ENCODE measurements at places on chromosomes 1 and 21.

GRCh38 chr1:24351247-24351646 lies 32.1 kb downstream of the GRHL3 start:
- DNase-seq, result no peak

GRCh38 chr1:145785547-145785946 lies 38.3 kb downstream of the RNF115 start:
- DNase-seq, result no peak

DNA sequence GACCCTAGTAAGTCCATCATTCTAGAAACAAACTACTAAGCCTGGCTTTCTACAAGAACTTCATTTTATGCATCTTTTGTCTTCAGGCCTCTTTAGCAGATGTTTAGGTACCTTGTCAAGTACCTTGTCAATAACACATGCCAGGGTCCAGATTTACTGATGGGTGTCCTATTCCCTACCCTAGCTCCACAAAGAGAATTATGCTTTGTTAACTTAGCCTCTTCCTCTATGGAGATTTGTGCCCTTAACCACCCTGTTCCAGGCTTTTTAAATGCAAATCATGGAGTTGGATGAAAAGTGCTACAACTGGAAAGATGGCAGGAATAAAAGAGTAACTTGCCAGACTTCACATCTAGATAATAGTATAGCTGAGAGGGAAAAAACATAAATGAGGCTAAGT lies 42.7 kb downstream of the SPATA46 start:
- no peak for DNase-seq

DNA sequence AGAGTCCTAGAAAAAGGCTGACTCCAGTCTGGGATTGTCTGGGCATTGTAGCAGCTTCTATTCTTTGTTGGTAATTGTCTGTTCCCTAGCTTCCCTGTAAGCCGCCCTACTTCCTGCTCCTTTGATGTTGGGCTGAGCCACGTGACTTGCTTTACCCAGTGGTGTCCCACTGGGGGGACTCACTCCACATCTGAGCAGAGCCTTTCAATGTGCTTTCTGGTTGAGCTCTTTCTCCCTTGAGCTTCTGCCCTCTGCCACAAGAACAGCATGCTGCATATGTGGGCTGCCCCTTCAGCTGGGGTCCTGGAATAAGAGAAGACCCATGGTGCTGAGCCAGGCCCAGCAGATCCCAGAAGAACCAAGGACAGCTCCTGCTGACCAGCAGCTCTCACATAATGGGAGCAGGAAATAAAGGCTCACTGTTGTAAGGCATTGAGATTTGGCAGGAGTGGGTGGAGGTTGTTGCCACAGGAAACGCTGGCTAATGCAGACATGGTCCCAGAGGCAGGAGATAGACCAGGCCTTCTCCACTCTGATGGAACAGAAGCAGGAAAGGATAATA lies 276.3 kb upstream of the GJB5 start:
- DNase-seq, result no peak
